ENCODE measurements at places on chromosomes 6 and 20.
A peak's percentile ranks its signal among the peaks of the same experiment; 100 is the strongest.

DNA sequence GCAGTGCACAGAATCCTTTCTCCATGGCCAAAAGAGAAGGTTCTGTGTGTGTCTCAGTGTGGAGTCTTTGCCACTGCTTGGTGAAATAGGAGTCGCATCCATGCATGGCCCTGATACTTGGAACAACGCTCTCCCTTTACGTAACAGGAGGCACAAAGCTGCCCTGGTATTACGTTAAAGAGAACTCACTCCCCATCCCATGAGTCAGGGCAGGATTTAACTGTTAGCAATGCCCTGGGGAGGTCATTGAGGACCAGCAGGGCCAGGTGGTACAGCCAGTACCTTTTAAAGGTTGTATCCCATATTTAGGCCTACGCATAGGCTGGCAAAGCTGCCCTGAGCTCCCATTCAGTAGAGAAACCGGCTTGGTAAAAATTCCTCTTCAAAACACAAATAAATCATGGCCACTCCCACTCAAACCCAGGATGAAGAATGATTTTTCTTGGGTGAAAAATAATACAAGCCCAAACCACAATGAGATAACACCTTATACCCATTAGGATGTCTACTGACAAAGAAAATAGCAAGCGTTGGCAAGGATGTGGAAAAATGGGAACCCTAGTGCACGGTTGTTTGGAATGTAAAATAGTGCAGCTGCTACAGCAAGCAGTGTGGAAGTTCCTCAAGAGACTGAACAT is 37.1 kb downstream of the MYLK4 start:
- DNase-seq = no peak

- DNase-seq = no peak
Observed at GRCh38 chr6:152461556-152461955, 175.6 kb downstream of the SYNE1 start.

- DNase-seq = no peak
Observed at GRCh38 chr6:34531580-34532201, 24.4 kb downstream of the SPDEF start.

GRCh38 chr6:110517034-110517433 is 40.6 kb upstream of the SLC22A16 start:
- DNase-seq = no peak

DNA sequence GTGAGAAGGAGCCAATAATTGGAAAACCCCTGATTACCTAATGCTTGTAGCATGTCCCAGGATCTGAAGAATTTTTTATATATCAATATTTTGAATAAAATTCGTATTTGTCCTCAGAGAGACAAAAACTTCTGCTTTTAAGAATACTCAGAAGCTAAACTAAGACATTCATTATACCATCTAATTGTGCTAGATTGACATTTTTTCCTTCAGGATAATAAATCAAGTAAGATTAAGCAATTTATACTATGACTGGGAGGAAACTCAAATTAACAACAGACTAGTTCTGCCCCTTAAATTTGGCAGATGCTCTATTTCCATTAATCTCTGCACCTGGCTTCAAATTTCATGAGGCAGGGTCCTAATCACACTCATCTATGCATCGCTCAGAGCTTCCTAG is 291.4 kb downstream of the PLCB1 start:
- DNase-seq = no peak

DNA sequence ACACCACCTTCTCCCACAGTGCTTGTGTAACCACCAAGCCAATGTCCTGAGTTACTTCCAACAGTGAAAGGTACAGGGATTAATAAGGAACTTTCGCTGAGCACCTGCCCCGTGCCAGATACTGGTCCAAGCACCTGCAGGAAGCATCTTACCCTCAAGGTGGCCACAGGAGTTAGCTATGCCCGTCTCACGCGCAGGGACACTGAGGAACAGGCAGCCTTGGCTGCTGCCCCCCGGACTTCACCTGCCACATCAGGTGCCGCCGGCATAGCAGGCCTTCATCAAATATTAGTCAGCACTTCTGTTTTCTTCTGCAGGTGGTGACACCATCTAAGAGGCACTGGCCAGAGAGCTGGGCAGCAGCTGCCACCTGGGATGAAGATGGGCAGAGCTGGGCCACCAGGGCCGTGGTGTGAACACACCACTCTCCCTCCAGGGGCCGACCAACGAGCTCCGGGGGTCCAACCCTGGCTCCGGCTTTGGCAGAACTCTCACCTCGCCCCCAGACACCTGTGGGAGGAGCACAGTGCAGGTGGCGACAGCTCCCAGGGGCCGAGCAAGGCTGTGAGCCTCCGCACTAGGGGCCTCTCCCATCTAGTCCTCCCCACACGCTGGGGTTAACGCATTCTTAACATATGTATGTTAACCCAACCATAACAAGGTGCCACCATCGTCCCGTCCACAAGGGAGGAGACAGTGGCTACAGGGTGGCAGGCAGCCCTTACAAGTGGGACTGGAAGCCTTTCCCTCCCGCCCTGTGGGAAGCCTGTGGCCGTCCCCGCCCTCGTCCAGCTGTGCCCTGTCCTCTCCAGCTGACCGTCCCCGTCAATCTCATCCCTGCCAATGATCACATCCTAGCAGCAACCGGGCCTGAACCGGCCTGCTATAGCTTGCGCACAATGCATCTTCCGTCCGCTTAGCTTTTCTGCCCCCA is 2.9 kb upstream of the PPDPF start:
- no peak for DNase-seq

- DNase-seq = no peak
Observed at GRCh38 chr6:159808647-159809046, 8.6 kb downstream of the PNLDC1 start.

- no peak for DNase-seq
Observed at GRCh38 chr6:131443014-131443413, 130.0 kb upstream of the ARG1 start.

DNA sequence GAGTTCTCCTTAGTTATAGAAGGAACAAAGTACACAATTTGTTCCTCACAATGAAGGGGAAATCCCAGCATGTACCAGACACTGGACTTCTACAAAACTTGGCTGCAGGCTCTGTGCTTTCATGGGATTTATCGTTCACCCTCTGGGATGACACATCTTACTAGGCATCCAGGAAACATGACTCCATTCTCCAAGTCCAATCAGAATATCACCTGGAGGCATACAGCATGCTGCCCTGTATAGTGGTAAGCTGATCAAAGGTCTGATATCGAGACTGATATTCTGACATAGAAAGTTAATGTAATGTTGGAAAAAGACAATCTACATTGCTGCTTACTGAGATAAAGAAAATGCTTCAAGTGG is 6.7 kb downstream of the RWDD2A start:
- DNase-seq = no peak

DNA sequence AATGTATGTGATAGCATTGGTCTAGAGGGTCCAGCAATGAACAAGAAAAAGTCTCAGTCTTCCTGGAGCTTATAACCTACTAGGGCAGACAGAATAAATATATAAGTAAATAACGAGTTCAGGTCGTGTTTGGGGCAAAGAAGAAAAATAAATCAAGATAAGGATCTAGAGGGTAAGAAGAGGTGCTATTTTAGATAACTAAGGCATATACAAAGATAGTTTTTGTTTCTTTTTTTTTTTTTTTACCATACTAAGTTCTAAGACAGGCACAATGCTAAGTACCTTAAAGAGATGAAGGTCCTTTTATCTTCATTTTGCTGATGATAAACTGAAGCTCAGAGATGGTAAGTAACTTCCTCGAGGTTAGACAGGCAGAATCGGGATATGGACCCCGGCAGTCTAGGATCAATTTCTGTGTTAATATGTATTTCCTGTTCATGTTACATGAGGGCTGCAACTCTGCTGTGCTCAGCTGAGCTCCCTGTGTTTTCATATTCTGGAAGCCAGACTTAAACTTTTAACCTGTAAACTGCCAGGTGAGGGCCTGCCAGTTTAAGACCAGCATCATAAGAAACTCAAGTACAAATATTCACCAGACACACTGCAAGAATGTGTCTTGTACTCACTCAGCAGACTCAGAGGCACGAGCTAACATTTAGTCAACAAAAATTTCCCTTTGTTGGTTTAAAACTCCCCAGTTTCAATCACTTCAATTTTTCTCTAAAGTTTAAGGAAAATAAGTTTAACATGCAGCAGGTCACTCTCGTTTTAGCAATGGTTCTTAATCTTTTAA is 23.3 kb downstream of the SESN1 start:
- no peak for DNase-seq

GRCh38 chr6:142385352-142385751 is 83.5 kb downstream of the ADGRG6 start:
- DNase-seq = no peak

- peak; percentile 20 for DNase-seq
Observed at GRCh38 chr6:75602246-75603105, 796 bp downstream of the SENP6 start.

DNA sequence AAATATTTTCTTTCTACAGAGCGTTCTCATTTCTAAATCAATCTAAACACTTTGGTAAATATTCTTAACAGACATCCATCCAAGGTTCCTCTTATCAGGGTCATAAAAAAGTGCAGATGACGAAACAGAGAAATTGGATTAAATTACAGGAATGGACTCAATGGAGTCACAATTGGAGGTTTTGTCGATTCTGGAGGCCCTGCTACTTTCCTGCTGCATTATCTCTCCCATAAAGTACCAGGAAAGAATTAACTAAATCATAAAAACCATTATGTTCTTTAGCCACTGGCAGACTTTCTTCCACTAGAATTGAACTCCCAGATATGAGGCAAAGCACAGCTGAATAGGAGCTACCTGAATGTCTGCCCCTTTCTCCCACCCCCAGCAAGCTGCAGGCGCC is 610.6 kb downstream of the HDGFL1 start:
- DNase-seq = no peak

- no peak for DNase-seq
Observed at GRCh38 chr6:25329982-25330381, 50.8 kb downstream of the CARMIL1 start.

GRCh38 chr6:166969390-166970002 is 13.1 kb upstream of the RNASET2 start:
- no peak for DNase-seq

- DNase-seq = no peak
Observed at GRCh38 chr6:168507297-168507696, 66.3 kb downstream of the SMOC2 start.

DNA sequence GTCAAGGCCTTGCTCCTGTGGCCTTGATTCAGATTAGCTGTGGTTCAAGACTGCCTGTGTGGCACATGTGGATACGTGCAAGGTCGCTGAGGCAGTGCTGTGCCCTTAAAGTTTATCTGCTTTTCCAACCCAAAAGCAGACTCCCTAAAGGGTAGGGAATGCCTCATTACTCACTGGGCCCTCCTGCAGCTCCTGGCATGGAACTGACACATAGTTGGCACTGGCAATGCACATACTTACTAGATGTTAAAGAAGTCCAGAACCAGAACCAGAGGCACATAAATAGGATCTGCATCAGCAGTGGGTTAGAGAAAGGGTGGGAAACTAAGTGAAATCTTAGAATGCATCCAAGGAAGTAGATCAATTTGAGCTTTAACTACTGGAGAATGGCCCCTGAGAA is 90.6 kb upstream of the MLN start:
- no peak for DNase-seq

GRCh38 chr20:53468587-53468986 is 125.1 kb downstream of the ZNF217 start:
- DNase-seq = no peak

DNA sequence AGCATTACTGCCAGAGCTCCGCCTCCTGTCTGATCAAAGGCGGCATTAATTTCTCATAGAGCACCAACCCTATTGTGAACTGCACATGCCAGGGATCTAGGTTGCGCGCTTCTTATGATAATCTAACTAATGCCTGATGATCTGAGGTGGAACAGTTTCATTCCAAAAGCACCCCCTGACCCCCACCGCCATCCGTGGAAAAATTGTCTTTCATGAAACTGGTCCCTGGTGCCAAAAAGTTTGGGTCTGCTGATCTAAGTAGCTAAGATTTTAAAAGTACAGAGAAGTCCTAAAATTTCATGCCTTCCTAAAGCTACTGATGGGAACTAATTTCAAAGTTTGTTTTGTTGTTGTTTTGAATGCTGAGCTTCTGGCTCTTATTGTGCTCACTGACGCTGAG is 281.6 kb downstream of the PRL start:
- no peak for DNase-seq

- DNase-seq = no peak
Observed at GRCh38 chr6:37110500-37111461, 59.2 kb upstream of the PIM1 start.

DNA sequence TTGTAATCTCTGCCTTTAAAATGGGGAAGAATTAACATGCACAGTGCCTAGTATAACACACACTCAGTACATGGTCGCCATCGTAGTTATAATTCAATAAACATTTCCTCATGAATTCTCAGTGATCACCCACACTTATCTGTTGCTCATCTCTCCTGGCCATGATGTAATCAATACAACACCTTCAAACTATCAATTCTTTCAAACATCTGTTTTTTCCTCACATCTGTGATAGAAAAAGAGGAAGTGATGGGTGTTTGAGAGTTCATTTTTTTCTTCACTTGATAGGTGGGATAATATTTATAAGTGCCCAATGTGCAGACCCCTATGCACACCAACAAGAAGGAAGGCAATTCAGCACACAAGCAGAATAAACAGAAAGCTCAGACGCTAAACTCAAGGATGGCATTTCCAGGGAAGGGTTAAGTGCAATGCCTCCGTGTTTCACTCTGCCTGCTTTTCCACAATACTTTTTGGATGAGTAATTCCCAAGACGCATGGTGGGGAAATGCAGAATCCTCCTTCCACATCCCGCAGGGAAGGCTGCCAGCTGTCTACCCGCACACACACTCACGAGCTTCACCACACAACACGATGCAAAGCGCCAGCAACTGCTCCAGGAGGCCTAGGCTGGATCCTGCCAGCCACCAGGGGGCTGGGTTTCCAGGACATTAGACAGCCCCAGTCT is 100.3 kb downstream of the GMPR start:
- DNase-seq = no peak

GRCh38 chr6:25177500-25178028 is 101.6 kb upstream of the CARMIL1 start:
- no peak for DNase-seq

DNA sequence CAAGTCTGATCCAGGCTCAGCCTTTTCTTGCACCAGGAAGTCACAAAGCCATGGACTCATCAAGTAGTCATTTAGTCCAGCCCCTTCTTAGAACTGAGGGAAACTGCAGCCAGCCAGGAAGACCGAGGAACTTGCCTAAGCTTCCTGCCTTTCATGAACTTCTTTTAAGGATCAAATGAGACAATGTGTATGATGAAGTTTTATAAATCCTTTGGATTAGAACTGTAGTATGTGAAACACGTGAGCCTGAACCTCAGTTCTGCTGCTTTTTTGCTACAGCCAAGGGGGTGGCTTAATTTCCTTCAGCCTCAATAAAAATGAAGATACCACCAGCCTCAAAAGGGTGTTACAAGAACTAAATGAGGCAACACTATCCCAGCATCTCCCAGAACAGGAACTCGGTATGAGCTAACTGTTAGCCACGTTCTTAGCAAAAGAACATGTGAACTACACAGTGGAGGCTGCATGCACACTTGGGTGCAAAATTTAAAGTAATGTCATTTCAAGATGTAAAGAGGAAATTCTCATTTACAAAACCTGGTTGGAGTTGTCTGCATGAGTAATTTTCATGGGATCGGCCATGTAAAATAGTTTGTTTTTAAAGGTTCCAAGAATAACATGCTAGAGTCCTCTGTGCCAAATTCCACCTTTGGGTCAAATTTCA is 76.0 kb upstream of the TBC1D7 start:
- DNase-seq = no peak

- DNase-seq = no peak
Observed at GRCh38 chr6:83633609-83634008, 75.3 kb downstream of the SNAP91 start.

Measured in DMS79 (cell line).